ENCODE measurements at places on chromosomes 13 and 19.

GRCh38 chr19:56639217-56639616, 3.7 kb upstream of the SMIM17 start:
- DNase-seq, result peak; percentile 25

DNA sequence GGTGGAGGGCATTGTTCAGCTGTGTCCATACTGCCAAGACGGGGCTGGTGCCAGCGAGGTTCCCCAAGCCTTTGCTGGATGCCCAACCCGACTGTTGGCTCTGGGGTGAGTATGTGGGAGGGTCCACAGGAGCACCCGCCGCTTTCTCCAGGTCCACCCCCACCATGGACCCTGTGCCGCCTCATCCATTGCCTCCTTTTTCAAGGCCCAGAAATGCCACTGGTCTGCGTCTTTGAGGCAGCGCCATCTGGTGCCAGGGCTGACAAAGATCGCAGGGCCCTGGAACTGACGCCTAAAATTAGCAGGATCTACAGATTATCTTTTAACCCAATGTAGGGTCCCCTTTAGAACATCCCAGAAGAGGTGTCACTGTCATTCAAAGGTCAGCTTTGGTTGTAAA, 34.6 kb downstream of the NFIX start:
- no peak for DNase-seq

DNA sequence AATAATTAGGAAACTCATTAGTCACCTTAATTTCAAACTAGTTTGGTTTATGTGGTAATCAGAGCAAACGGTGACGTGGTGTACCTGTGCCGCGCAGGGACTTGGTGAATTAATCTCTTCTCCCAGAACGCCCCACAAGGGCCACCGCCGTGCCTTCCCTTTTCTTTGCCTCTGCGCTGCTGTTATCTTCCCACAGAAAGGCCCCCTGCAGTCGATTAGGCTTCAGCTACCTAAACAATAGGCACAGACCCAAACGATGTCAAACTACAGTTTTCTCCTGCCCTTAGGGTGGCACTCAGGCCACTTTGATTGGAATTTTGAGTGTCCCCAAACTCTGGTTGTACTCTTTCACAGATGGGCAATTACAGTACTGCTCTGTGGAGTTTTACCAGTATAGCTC, 115.5 kb downstream of the GGACT start:
- no peak for DNase-seq

GRCh38 chr19:3270902-3271301, 46.4 kb downstream of the CELF5 start:
- DNase-seq, result no peak

DNA sequence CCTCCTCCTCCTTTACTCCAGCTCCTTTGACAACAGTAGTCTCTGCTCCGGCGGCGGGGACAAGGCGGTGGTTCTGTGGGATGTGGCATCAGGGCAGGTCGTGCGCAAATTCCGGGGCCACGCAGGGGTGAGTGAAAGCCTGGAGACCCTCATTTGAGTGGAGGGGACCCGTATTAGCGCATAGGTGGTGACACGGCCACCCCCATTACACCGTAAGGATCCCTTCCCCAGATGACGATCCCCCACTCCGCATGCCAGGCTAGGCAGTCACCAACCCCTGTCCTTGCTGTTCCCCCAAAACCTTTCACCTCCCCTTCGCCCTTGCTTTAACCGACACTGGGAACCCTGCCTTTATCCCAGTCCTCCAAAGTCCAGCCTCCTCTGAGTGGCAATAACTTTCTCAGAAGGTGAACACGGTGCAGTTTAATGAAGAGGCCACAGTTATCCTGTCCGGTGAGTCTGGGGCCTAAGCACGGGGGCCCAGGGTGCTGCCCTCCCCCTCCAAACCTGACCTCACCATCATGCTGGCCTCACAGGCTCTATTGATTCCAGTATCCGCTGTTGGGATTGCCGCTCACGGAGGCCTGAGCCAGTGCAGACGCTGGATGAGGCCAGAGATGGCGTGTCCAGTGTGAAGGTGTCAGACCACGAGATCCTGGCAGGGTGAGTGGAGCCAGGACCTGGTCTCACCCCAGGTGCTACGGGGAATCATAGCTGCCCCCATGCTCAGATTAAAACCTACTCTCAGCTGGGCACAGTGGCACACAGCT, 3.7 kb downstream of the WDR83 start:
- DNase-seq, result no peak

- DNase-seq, result no peak
These were observed 48.9 kb upstream of the CLDN10 start for GRCh38 chr13:95503662-95504061.

GRCh38 chr19:41577144-41577830, 1.3 kb downstream of the CEACAM21 start:
- no peak for DNase-seq

DNA sequence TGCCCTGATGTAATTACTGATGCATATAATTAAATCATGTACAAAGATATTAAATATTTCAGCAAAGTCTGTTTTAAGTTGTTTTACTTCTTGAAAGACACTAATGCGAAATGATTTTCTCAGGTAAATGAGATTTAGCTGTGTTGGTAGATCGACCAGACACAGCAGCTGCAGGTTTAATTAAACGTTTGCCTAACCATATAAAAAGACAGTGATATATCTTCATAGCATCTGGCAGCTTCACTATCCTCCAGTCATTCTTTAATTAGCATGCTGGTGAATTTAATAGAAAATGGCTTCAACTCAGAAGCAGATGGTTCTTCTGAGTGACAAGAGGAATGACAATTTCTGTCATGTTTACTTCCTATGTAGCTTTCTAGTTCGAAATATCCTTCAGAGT, 69.3 kb downstream of the NHLRC3 start:
- no peak for DNase-seq
